Metanephros (tissue), 2 donors: ENCODE measurements at places on chromosomes 1 and 21. TPM values are rescaled to one million over a fixed set of nuclear protein-coding genes. Genes with fewer than 3 reads are reported as not detected.

The FAM177B gene
- total RNA-seq = not detected

The RNF186 gene
- 0.18 TPM for total RNA-seq

The TNFAIP8L2 gene
- 2.3 TPM for total RNA-seq

The GJA8 gene
- total RNA-seq = 0.64 TPM

The LCE2A gene
- total RNA-seq = not detected

The TNFRSF14 gene
- total RNA-seq = 45.6 TPM

The LRRC39 gene
- 30.3 TPM for total RNA-seq

The MRTO4 gene
- 18.2 TPM for total RNA-seq

The TCHH gene
- 0.06 TPM for total RNA-seq

The TMEM269 gene
- total RNA-seq = 0.47 TPM

The PDE9A gene
- 30.1 TPM for total RNA-seq

The LCE2B gene
- not detected for total RNA-seq
